ENCODE measurements at places on chromosomes 3 and 15. TPM values are rescaled to one million over a fixed set of nuclear protein-coding genes. Genes with fewer than 3 reads are reported as not detected.

Gene PEX5L
- 0.16 TPM for total RNA-seq

Gene SOX14
- not detected for total RNA-seq

Gene GREM1
- total RNA-seq, result not detected

Gene ISL2
- total RNA-seq, result not detected

Gene MUC4
- not detected for total RNA-seq

Gene GAP43
- 0.22 TPM for total RNA-seq

Gene SAMMSON
- total RNA-seq, result not detected

Gene DNAH12
- total RNA-seq, result not detected

Gene SV2B
- total RNA-seq, result 3.5 TPM

Gene AGBL1
- total RNA-seq, result not detected

Gene LTK
- 1.5 TPM for total RNA-seq

Gene ST3GAL6
- total RNA-seq, result 27.1 TPM

Gene ECE2
- not detected for total RNA-seq

Gene GHSR
- total RNA-seq, result not detected

All from Right ventricle myocardium inferior (tissue), 1 donor.